ENCODE measurements at places on chromosomes 7 and 10. TPM values are rescaled to one million over a fixed set of nuclear protein-coding genes. Genes with fewer than 3 reads are reported as not detected.

The FAM25G gene
- 1.1 TPM for total RNA-seq

The FRMD4A gene
- 4.5 TPM for total RNA-seq

The EPHB6 gene
- 0.53 TPM for total RNA-seq

The METTL2B gene
- 20.4 TPM for total RNA-seq

The KCP gene
- total RNA-seq = 0.18 TPM

The COL26A1 gene
- total RNA-seq = 0.33 TPM

The PGAM2 gene
- total RNA-seq = not detected

The PTCD1 gene
- 7.0 TPM for total RNA-seq

The GRID2IP gene
- total RNA-seq = not detected

The KCNH2 gene
- 0.37 TPM for total RNA-seq

The LRRC61 gene
- not detected for total RNA-seq

The NPFFR1 gene
- not detected for total RNA-seq

The TMEM196 gene
- not detected for total RNA-seq

The SEMA3E gene
- total RNA-seq = 2.1 TPM

The CCDC136 gene
- total RNA-seq = 2.9 TPM

The CLEC2L gene
- total RNA-seq = not detected

The C10orf95 gene
- 0.09 TPM for total RNA-seq

The CLDN4 gene
- total RNA-seq = 4.2 TPM

The CALHM3 gene
- total RNA-seq = 0.38 TPM

The SMO gene
- 13.8 TPM for total RNA-seq

The PPP1R3A gene
- total RNA-seq = not detected

The OR2A42 gene
- total RNA-seq = not detected

The SRGN gene
- total RNA-seq = 61.4 TPM

The MALRD1 gene
- total RNA-seq = not detected

The RGR gene
- not detected for total RNA-seq

The RNLS gene
- 8.0 TPM for total RNA-seq

The RAMP3 gene
- total RNA-seq = not detected

The LBX1 gene
- total RNA-seq = not detected

The ALOX5 gene
- total RNA-seq = 0.38 TPM

The UBE3C gene
- total RNA-seq = 68.4 TPM

The ANKRD7 gene
- total RNA-seq = 0.23 TPM

The AKR1B1 gene
- 2,714 TPM for total RNA-seq

The BMS1 gene
- 29.4 TPM for total RNA-seq

The SLC39A12 gene
- total RNA-seq = not detected

The PTPRN2 gene
- 0.93 TPM for total RNA-seq

The STRIP2 gene
- 10.0 TPM for total RNA-seq

The KLF14 gene
- 0.05 TPM for total RNA-seq

The SLC26A3 gene
- not detected for total RNA-seq

The AOC1 gene
- not detected for total RNA-seq

The NEUROG3 gene
- not detected for total RNA-seq

All from A549 treated with RU486 at 1 μM for 4 hours (cell line).